HuH-7 (cell line): ENCODE measurements at places on chromosomes 4 and X.
A peak's percentile ranks its signal among the peaks of the same experiment; 100 is the strongest.

DNA sequence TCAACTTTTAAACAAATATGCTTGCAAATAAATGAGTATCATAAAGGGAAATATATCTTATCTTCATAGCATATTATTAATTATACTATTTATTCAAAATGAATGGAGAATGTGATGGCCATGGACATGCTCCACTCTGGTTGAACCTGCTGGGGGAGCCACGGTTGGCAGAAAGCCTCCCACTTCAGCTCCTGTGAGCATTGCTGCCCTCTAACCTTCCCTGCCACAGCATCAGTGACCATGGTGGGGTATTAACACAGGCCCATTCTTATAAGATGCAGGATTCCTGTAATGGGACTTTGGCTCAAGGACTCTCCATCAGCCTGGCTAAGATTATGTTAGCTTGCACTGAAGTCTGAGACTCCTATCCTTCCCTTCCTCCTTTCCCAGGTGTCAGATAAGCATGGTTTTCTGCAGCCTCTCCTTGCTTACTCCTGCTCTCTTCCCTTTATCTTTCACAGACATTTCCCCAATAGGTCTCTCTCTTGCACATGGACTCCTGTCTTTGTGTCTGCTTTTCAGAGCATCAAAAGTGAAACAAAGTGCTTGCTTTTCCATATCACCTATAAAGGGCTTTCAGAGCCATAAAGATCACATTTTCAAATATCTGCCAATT is 4.9 kb upstream of the ABRAXAS1 start:
- peak; percentile 9 for DNase-seq

- DNase-seq: no peak
Measured at GRCh38 chr4:5003372-5003857, 15.8 kb downstream of the CYTL1 start.

DNA sequence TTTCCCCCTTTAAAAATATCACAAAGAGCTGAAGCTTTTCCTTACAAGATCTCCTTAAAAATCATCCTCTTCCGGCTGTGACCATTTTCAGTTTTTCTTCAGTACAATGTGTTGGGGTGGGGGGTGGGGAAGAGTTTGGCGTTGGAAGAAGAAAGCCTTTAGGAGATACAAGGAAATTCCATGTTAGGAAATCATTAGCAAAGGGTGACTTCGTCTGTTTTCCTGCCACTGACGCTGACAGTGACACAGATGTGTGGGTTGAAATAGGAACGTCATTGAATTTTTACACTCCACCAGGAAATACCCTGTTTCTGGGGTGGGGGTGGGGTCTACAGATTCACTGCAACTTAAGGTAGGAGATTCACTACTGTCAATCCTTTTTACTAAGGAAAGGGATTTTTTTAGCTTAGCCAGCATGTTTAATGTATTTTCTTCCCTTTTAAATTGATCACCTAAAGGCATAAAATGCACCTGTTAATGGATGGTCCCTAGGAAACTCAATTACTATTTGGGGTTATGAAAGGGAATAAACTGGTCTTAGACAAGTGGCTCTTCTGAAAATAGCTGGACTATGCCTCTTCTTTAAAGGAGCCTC is 3.9 kb downstream of the MAMLD1 start:
- no peak for DNase-seq

GRCh38 chr4:14083150-14083549 is 455.6 kb upstream of the BOD1L1 start:
- DNase-seq: no peak

GRCh38 chrX:116317409-116317808 is 119.0 kb upstream of the SLC6A14 start:
- no peak for DNase-seq

DNA sequence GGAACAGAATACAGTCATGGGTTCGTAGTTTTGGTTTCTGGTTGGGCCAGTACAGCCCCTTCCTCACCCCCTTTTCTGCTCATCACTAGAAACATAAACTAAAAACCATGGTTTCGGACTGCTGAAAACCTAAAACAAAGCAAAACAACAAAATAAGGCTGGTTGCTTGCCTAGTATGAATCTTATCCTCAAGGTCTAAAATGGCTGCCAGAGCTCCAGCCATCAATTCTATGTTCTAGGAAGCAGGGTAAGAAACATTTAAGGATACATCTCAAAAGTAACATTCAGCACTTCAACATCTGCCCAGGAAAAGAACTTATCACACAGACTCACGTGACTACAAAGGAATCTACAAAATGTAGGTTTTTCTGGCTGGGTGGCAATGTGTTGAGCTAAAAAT is 31.5 kb downstream of the PPP3CA start:
- no peak for DNase-seq

GRCh38 chr4:7111441-7111840 is 43.6 kb upstream of the GRPEL1 start:
- no peak for DNase-seq

- DNase-seq: no peak
Measured at GRCh38 chrX:16278927-16279326, 111.6 kb downstream of the MAGEB17 start.

GRCh38 chr4:118910221-118910620 is 21.6 kb downstream of the SYNPO2 start:
- no peak for DNase-seq

GRCh38 chrX:39843318-39843717 is 254.4 kb downstream of the BCOR start:
- no peak for DNase-seq

- no peak for DNase-seq
Measured at GRCh38 chr4:82124365-82124764, 249.4 kb downstream of the HNRNPD start.

DNA sequence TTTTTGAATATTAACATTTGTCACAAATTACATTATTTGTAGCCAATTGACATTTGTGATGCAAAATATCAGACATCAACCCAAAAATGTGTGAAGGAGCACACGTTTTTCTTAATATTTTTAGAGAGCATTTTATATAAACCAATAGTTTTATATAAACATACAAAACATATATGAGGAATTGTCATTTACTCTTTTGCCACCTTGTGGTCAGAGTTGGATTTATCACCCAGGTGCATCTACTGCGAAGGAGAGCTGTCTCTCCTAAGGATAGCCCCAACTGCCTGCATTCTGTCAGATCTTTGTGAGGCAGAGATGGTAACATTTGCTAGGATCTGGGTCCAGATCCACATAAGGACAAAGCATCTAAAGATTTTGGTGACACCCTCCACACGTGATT is 2.5 kb upstream of the USP27X start:
- DNase-seq: peak; percentile 61

DNA sequence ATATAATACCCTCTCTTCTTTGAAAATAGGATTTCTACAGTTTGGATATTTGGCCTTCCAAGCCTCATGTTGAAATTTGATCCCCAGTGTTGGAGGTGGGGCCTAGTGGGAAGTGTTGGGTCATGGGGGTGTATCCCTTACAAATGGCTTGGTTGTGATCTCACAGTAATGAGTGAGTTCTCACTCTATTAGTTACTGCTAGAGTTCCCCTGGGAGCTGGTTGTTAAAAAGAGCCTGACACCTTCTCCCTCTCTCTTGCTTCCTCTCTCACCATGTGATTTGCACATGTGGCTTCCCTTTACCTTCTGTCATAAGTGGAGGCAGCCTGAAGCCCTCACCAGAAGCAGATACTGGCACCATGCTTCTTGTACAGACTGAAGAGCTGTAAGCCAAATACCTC is 73.9 kb downstream of the HDAC8 start:
- no peak for DNase-seq

GRCh38 chr4:152390216-152390615 is 145.7 kb downstream of the FBXW7 start:
- no peak for DNase-seq

- DNase-seq: no peak
Measured at GRCh38 chr4:53147711-53148110, 218.2 kb downstream of the SCFD2 start.

GRCh38 chr4:180284267-180284666 is 1958.9 kb upstream of the TENM3 start:
- no peak for DNase-seq

DNA sequence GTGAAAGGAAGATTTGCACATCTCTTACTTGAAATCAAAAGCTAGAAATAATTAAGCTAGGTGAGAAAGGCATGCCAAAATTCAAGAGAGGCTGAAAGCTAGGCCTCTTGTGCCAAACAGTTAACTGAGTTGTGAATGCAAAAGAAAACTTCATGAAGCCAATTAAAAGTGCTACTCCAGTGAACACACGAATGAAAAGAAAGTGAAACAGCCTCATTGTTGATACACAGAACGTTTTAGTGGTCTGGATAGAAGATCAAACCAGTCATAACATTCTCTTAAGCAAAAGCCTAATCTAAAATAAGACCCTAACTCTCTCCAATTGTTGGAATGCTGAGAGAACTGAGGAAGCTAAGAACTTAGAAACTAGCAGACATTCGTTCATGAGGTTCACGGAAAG is 122.3 kb downstream of the UNC5C start:
- DNase-seq: no peak

DNA sequence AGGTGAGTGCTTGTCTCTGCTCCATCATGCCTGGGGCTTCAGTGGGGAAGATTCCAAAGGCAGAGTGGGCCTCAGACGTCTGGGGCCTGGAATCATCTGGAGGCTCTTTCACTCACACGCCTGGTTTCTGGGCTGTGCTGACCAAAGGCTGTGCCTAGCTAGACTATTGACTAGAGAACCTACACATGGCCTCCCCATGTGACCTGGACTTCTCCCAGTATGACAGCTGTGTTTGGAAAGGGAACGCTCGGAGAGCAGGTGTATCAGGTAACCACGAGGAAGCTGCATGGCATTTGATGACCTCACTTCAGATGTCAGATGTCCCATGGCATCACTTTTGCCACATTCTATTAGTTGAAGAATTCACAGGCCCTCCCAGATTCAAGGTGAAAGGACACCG is 51.0 kb downstream of the ADGRL3 start:
- DNase-seq: no peak

GRCh38 chr4:95141361-95141760 is 383.6 kb downstream of the BMPR1B start:
- no peak for DNase-seq

GRCh38 chrX:69077895-69078455 is 87.3 kb downstream of the PJA1 start:
- DNase-seq: no peak

- no peak for DNase-seq
Measured at GRCh38 chrX:106906361-106906760, 3.2 kb upstream of the RIPPLY1 start.

DNA sequence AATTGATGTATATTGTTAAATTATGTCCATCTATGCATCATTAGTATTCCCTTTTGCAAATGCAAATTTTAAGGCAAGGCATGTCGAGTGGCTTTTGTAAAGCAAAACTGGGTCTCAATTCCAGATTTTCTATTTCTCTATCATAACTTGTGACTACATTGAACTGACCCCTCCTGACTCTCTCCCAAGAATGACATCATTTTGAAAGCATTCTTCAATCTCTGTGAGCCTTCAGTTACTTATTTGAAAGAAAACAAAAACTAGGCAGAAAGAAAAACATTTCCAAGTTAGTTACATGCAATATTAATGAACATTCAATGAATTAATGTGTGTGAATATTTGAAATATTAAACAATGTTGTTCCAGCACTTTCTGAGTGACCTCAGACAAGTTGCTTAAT is 314.3 kb upstream of the CLNK start:
- DNase-seq: no peak

GRCh38 chrX:3501833-3502535 is 155.5 kb upstream of the MXRA5 start:
- no peak for DNase-seq

- DNase-seq: no peak
Measured at GRCh38 chrX:118513120-118513898, 17.7 kb downstream of the DOCK11 start.

DNA sequence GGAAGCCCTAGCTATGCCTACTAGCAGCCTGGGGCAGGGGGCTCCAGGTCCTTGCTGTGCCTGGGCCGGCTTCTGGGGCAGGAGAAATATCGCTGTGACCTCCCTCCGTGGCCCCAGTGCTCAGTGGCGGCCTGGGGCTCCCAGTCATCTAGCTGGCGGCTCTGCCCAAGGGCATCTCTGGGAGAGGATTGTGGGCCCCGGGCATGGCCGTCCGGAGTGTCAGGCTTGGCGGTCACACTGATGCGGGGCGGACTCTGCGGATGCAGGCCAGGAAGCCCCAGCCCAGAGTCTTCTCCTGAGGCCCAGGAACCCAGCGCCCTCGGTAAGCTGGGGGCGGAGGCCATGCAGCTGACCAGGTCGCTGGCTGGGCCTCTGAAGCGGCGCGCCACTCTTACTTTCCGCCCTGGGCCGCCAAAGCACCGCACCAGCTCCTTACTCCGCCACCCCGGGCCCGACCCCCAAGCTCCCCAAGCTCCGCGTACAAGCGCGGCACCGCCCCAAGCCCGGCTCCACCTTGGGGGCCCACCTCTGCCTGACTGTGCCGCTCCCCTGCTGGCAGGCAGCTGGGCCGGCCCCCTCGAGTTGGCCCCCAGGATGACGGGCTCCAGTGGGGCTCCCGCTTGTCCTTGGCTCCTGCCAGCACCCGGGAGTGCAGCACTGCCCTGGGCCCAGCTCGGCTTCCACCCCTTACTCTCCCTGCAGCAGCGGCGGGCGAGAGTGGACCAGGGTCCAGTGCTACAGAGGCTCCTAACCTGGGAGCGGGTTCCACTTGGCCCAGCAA is 720.0 kb downstream of the PCDH18 start:
- DNase-seq: no peak

GRCh38 chrX:133606990-133607389 is 191.7 kb upstream of the GPC4 start:
- no peak for DNase-seq

- DNase-seq: no peak
Measured at GRCh38 chr4:96149894-96150293, 310.0 kb downstream of the PDHA2 start.

GRCh38 chr4:13329963-13330362 is 154.2 kb downstream of the RAB28 start:
- DNase-seq: no peak

DNA sequence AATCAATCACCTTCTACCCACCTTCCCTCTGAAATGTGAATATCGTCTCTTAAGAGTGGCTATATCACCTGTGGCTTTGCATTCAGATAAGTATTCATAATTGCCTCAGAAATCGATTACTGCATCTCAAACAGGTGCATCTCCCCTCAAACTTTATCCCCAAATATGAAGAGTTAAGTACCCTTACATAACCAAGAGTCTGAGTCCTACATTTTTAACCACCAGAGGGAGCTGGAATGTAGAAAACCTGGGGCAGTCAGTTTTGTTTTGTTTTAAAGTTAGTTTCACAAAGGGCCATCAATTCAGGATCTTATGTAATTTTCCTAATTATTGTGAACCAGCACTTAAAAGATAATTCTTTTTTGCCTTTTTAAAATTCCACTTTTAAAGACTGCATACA is 5.7 kb downstream of the TCEANC start:
- DNase-seq: peak; percentile 12

GRCh38 chr4:142405021-142405694 is 440.9 kb downstream of the INPP4B start:
- no peak for DNase-seq

GRCh38 chr4:76017056-76017686 is 6.1 kb downstream of the CXCL10 start:
- no peak for DNase-seq

- DNase-seq: no peak
Measured at GRCh38 chr4:23220911-23221310, 528.2 kb downstream of the GBA3 start.
